Stimulated activated CD4-positive, alpha-beta T cell treated with anti-CD3 and anti-CD28 coated beads, Interleukin-4, amount 100 ng/mL, for 48 hours (primary cell): ENCODE measurements at places on chromosomes 5 and 9.

DNA sequence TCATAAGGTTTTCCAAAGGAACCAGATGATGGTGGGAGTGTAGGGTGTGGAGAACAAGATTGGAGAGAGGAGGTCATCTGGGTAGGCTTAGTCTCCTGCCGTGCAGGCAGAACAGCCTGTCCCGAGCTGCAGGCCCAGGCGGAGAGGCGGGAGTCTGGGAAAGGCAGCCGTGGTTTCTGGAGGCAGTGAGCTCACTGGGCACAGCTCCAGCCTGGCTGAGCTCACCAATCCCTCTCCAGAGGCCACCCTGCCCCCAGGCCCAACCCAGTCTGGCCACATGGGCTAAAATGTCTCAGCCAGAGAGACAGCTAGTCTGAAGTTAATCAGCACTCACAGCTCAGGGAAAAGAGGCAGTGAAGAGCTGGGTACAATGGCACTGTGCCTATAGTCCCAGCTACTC, 12.3 kb downstream of the P4HA2 start:
- DNase-seq, result no peak

GRCh38 chr5:5886812-5887486, 464.5 kb downstream of the ICE1 start:
- DNase-seq, result peak; percentile 13

DNA sequence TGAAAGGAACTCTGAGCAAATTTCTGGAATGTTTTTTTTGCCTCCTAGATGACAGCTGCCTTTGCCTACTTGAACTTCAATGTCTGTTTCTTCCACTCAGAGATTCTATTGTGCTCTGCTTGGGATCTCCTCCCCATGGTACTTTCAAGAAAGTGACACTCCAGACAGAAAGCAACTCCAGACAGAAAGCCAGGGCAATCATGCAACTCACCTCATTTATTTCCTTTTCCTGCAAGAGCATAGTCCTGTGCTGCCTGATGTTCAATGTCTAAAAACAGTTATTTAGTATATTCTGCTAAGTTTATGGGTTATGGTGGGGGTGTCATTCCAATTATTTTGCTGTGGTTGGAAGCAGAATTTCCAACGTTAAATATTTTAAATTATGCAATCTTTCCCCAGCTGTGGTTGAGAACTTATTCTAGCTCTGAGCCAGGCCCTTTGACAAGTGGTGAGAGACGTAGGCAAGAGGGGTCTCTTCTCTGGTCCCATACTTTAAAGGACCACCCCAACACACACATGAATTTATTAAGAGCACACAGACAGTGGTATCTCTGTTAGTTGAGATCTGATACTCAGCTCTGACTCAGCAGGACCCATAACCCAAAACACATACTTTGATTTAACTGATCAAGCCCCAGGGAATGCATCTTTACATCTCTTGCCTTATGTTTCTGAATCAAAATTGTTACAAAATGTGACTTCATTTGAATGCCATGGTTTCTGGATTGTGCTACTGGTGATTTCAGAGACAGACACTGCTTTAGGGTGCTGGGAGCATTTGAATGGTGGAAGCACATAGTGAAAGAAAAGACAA, 39.5 kb upstream of the MAMDC2 start:
- DNase-seq, result no peak

DNA sequence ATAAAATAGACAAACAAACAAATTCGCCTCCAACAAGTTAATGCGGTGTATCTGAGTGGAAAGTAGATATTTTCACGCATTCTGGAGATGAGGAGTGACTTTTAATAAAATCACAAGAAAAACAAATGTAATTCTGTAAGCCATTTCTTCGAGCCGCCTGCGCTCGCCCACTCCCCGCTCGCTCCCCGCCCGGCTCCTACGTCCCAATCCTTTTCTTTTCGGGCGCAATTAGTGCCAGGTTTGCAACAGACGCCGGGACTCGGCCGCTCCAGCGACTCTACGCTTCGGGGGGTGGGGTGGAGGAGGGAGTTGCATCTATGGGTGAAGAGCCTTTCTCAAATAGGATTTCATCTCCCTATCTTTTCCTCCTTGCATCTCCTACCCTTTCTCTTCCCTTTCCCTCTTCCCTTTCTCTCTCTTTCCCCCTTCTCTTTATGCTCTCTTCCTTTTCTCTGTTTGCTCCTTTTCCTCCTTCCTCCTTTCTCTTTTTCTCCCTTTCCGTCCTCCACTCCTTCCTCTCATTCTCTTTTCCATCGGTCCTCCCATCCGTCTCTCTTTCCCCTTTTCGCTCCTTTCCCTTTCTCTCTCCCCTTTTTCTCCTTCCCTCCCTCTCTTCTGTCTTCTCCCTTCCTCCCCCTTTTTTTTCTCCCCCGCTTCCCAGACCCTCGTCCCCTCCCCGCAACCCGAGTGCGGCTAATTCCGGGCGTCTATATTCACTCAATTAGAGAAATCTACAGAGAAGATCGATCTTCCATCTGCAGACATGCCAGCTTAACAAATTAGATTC, 6.1 kb upstream of the OTP start:
- DNase-seq, result no peak

DNA sequence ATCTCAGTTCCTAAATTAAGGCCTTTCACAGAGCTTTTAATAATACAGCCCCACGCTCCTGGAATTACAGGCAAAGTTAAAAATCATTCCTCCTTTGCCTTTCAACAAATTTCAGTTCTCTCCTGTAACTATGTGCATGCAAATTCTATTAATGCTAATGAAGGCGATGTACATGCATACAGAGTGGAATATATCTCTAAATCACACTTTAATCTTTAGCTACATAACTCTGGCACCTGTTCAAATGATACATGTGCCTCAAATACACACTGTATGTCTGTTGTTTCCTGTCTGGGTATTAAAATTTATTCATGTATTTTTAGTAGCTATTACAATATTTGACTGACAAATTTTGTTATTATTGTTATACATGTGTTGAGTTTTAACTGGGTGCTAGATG, 30.8 kb downstream of the CETN3 start:
- no peak for DNase-seq

- no peak for DNase-seq
These were observed 45.8 kb upstream of the STK32A start for GRCh38 chr5:147189109-147189424.

DNA sequence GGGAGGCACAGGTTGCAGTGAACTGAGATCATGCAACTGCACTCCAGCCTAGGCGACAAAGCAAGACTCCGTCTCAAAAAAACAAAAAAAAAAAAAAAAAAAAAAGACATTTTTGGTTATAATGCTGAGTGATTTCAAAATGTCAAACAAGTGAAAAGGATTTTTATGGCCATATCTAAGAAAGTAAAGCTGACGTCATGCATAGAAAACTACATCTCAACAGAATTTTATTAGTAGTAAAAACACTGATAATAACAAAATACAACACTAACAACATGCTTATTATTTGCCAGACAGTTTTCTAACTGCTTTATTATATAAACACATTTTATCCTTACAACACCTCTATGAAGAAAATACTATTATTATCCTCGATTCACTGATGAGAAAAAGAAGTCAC, 833.0 kb upstream of the WWC1 start:
- no peak for DNase-seq

DNA sequence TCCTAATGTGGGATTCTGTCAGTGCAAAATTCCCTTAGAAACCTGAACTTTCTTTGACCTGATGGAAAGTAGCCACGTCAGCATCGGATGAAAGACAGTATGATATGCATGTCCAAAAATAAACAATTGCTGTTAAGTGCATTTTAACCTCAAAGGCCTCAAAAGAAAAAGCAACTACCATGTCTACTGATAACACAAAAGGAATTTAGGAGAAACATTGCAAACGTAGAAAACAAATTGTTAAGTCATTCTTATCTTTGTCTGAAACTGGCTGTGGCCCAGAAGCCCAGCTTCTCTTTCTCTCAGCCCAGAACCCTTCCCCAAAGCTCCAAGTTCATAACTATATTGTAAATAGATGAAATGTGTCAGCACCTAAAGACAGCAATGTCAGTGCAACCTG, 11.1 kb upstream of the LHFPL2 start:
- DNase-seq, result no peak

DNA sequence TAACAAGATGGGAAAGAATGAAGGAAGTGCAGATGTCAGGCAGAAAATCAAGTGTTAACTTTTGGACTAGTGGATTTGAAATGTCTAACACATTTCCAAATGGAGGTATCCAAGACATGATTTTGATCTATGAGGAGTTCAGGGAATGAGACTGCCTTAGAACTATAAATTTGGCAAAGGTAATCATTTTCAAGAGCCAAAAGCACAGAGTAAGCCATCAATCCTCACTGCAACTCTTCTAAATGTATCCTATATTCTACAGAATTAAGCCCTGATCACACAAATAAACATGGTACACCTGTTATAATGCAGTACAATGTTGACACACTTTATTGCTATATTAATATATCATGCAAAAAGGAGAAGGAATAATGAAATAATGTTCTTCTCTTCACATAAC, 55.6 kb downstream of the SETX start:
- no peak for DNase-seq

DNA sequence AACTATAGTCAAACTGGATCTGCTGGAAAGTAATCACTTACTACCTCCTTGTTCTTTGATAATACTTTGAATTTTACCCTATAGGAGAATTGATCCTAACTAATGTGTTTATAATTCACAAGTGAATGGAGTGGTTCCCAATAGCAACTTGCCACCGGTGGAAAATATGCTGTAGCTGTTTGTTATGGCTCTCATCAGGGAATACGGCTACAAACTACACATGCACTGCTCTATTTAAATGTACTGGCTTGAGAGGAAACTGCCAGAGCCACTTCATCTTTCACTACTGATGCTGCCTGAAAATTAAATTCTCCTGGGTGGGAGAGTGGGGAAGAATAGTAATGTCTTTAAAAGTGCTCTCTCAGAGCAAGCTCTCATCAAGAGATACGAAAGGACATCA, 448.5 kb upstream of the GRAMD2B start:
- no peak for DNase-seq

DNA sequence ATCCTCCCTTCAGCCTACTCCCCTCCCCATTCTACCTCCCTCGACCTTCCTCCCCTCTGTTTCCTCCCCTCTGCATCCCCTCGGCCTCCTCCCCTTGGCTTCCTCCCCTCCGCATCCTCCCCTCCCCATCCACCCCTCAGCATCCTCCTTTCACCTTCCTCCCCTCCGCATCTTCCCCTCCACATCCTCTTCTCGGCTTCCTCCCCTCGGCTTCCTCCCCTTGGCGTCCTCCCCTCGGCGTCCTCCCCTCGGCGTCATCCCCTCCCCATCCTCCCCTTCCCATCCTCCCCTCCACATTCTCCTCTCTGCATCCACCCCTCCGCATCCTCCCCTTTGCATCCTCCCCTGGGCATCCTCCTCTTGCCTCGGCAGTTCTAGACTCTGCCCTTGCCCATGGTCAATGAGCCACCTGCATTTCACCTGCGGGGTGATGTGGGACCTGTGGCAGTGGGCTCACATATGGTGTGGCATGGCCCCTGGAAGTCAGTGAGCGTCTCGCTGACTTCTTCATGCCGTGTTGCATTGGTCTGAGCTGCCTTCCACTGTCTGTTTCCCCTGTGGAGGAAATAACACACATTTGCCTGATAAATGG, 113.0 kb downstream of the WNK2 start:
- DNase-seq, result no peak

DNA sequence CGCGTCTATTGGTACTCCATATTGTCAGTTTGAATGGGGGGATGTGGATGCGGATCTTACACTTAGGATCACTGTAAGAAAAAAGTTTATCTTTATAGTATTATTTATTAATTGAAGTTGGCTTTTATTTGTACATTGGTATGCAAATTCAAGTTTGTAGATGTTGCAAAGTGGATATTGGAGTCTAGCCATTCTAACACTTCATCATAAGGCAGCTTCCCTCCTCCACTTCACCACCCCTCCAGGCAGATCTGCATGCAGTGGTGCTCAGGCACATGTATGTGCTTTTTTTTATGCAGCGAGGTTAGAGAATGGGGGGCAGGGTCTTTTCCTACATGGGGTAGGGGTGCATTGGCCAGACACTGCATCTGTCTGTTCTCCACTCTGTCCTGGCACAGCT, 84.3 kb downstream of the IQGAP2 start:
- DNase-seq, result no peak

DNA sequence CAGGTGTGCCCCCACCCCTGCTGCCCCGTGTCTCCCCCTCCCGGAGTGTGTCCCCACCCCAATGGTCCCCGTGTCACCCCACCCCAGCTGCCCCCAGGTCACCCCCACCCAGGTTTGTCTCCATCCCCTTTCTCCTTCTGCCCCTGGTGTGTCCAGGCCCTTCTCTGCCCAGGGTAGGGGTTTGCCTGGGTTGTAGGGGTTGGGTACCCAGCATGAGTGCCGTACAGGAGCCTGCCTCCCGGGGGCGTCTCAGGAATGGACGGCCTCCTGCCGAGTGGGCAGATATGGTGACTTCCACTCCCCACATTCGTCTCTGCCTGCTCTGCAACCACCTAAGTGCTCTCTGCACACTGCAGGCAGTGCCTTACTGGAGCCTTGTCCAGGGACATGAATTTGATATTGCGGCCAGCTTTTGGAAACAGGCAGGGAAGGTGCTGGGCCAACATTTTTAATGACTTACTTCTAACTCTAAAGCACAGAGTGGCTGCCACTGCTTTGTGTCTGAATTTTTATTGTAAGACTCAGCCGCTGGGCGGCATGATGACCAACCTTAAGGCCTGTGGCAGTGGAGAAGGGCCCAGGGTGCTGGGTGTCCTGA, 6.7 kb downstream of the LRRC14B start:
- no peak for DNase-seq

- DNase-seq, result no peak
These were observed 536.5 kb upstream of the ZNF462 start for GRCh38 chr9:106326493-106326892.

- DNase-seq, result no peak
These were observed 302.6 kb upstream of the TAS2R1 start for GRCh38 chr5:9932770-9933169.
